ENCODE measurements at places on chromosomes 2 and 18.

DNA sequence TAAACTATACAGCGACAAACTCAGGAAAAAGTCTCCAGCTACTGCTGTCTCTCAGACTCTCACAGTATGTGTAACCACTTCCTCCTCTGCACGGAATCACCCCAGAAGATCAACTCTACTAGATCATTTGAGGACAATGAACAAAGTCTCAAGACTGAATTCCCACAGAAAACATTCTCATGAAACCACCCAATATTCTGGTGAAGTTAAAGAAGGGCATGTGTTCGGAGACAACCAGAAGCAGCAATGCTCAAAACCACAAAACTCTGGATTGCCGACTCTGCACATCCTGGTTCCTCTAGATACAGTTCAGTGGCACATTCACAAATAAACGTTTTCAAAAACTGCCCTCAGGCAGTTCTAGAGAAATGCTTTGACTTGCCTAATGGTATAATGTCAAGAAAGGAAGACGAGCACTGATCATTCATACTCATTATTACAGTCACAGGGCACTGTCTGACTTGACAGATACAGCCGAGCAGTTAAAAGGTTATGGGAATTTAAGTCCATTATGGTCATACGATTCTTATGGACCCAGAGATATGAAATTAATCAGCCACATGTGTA lies 91.9 kb upstream of the STK17B start:
- no peak for DNase-seq

GRCh38 chr2:240348522-240348921 lies 86.9 kb upstream of the GPC1 start:
- no peak for DNase-seq

DNA sequence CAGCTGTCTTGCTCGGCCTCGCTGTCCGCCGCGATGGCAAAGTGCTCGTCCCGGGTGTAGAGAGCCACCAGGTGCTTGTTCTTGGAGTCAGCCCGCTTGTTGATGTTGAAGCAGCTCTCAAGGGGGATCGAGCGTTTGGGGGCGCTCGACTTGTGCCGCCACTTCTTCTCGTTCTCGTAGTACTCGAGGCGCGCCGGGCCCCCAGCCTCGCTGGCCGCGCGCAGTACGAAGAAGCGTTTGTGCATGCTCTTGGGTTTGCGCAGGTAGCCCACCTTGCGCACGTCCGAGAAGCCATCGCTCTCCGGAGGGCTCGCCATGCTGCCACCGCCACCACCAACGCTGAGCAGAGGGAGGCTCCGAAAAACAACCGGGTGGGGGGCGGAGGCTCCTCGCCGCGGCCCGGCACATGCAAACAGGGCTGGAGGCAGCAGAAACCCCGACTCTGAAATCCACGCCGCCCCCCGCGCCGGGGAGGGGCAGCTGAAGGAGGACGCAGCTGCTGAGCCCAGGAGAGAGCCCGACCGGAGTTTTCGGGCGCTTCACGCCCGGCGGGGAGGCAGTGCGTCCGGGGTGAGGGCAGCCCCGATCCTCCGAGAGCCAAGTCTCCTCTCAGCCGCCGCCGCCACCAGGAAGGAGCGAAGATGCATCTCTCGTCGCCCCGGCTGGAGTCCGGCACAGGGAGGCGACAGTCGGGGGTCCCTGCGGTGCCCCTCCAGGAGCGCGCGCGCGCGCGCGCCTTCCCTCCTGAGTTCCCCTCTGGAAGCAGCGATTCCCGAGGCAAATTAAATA lies 1.0 kb downstream of the IRS1 start:
- DNase-seq, result no peak

DNA sequence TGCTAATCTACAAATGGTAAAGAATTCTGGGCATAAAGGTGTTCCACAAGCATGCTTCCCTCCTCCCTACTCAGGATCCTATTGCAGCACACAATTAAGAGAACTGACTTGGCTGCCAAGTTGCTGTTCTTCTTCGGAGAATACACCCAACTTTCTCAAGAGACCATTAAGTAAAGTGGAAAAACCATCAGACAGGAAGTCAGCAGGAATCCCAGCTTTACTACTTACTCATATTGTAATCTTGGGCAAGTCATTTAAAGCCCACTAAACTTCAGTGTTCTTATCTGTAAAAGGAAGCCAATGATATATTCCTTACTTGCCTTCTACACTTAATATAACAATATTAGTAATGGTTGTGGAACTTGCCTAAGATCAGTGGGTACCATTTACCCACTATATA lies 37.8 kb downstream of the PSTPIP2 start:
- DNase-seq, result no peak

DNA sequence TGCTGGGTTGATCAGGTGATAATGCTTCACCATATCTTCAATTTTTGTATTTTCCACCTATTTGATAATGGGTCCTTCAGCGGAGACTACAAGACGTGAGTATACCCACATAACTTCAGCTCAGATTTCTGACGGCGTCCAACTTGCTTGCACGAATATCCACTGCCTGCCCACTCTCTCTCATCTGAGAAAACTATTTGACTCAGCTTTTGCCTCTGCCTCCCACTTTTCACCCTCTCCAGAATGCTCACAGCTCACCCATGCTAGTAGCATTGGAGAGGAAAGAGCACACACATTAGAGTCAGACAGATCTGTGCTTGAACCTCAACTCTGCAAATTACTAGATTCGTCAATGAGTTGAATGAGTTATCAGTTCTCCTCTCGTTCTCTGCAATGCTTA lies 166.8 kb downstream of the BCL2 start:
- no peak for DNase-seq

GRCh38 chr2:228876276-228876675 lies 394.8 kb downstream of the PID1 start:
- DNase-seq, result no peak

DNA sequence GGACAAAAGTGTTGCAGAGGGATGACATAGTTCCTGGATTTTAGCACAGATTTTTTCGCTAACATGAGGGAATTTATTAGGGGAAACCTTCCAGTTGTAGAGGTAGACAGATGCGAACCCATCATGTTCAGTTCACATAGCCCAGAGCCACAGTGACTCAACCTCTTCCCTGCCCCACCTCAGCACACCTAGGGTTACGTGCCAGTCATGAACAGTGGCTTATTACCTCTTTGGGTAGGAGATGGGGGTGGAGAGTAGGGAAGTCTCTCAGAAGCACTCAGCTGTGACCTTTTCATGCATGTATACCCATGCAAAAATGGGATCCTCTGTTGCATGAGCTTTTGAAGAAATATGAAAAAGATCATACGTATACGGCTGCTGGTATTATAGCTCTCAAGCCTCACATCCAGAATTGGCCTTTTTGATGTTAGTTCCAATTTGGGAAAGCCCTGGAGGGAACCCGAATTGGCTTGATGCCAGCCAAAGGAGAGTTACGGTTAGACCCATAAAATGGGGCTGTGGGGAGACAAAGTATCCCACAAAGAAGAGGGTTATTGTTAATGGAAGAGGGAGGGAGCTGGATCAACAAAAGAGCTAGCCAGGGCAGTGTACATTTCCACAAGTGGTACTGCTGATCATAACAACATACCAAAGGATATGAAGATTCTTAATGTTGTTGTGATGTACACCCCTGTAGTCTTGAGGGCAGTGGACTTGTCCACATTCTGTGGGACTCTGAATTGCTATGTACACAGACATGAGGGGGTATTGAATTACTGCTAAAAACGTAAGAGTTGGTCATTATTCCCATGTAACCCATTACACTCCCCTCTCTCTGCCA lies 4.9 kb downstream of the TANC1 start:
- DNase-seq, result no peak

- no peak for DNase-seq
Observed at GRCh38 chr2:85173909-85174308, 40.7 kb downstream of the TCF7L1 start.

- no peak for DNase-seq
Observed at GRCh38 chr18:42675810-42676209, 439.7 kb downstream of the RIT2 start.

DNA sequence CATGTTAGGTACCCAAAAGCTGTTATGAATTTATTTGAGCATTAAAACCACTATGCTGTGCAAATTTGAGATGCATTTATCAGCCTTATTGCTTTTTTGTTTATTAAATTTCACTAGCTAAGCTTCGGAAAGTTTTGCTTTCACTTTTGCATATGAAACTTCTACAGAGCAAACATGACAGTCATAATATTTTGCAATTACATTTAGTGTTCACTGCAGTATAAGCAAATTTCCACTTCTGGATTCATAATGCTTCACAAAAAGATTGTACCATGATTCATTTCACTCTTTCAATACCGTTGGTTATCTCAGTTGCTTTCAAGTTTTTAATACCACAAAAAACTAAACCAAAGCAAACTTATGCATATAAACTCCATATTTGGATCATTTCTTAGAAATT lies 228.7 kb upstream of the SLC8A1 start:
- no peak for DNase-seq

GRCh38 chr2:100350661-100351185 lies 28.4 kb upstream of the LONRF2 start:
- DNase-seq, result no peak

DNA sequence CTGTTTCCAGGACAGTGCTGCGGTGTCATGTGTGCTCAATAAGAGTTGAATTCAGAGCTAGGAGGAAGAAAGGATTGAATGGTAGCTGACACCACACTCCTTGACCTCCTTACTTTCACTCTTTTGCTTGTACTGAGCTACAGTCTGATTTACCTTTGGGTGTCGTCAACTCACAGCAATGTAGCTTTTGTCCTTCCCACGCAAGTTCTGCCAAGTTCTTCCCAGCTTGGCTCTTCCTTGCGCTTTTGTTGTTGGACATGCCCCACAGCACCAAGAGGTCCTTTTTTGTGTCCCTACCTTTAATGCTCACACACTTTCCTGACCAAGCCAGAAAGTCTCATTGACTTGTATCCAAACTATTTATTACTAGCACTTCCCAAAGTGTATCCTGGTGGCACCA lies 38.3 kb upstream of the ITGB6 start:
- DNase-seq, result no peak

DNA sequence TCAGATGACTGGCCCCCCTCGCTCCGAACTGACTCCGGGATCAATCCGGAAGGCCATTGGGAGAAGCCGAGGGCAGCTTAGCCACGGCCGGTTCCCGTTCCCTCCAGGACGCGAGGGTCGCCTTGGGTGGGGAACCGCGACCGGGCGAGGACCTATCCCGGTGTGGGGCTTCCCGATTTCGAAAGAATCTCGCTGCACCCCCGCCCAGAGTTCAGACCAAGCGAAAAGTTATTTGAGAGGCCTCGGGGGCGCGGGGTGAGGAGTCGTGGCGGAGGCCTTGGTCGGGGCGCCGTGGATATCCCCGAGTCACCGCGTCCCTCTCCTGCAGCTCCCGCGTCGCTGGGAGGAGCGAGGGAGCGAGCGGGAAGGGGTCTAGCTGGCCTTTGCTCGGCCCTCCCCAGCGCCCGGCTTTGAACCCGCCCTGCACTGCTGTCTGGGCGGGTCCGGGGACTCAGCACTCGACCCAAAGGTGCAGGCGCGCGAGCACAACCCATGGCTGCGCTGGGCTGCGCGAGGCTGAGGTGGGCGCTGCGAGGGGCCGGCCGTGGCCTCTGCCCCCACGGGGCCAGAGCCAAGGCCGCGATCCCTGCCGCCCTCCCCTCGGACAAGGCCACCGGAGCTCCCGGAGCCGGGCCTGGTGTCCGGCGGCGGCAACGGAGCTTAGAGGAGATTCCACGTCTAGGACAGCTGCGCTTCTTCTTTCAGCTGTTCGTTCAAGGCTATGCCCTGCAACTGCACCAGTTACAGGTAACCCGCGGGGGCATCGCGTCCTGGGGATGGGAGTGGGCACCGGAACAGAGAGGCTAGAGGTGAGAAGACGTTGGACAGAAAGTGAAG lies at the start of gene CYP27A1:
Gene CYP27A1, plus strand, starts transcription at position 457 of the 837 bp plus-strand sequence. Its CDS starts 36 bp downstream, at position 493.
- no peak for DNase-seq

DNA sequence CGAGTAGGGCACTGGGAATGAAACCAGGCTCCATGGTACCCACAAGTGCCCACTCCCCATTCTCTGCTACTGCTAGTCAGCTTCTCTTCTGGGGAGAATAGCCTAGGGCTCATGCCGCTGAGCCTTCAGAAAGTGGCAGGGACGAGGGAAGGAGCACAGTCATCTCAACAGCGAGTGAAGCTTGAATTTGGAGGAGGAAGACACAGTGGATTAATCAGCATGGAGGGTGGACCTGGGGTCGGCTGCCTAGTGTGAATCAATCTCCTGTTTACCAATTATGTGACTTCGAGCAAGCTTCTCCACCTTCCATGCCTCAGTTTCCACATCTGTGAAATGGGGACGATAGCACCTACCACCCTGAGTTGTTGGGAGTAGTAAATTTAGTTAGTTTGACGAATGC lies 157.0 kb downstream of the SEPTIN10 start:
- DNase-seq, result no peak

GRCh38 chr2:70946832-70947442 lies 11.2 kb downstream of the ATP6V1B1 start:
- DNase-seq, result peak; percentile 33

GRCh38 chr2:151973013-151973900 lies 125.6 kb downstream of the CACNB4 start:
- no peak for DNase-seq

- DNase-seq, result no peak
Observed at GRCh38 chr2:164920430-164920829, 34.9 kb downstream of the SLC38A11 start.

- DNase-seq, result peak; percentile 36
Observed at GRCh38 chr2:219308142-219309101, 779 bp downstream of the PTPRN start.

- DNase-seq, result no peak
Observed at GRCh38 chr18:7946734-7947377, 379.7 kb downstream of the PTPRM start.

DNA sequence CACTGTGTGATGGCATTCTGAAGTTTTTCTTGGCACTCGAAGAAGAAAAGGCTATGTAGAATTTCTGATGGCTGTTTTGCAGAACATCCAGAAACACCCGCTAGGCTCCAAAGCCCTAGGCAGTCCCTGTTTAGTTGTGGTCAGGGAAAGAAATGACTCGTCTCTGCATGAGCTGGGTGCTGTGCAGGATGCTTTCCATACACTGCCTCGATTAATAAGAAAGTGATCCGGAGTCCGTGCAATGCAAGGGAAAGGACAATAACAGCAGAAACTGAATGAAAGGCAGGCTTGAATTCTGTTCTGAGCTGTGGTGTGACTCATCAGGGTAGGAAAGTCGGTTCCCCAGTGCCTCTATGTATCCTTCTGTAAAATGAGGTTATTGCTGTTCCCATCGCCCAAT lies 18.7 kb downstream of the MAPRE3 start:
- no peak for DNase-seq

- DNase-seq, result no peak
Observed at GRCh38 chr2:204061241-204061640, 124.7 kb downstream of the ICOS start.

- DNase-seq, result no peak
Observed at GRCh38 chr18:70025580-70025979, 77.9 kb upstream of the CD226 start.

GRCh38 chr2:121355488-121355887 lies 70.5 kb upstream of the TFCP2L1 start:
- DNase-seq, result no peak

- no peak for DNase-seq
Observed at GRCh38 chr2:23528171-23528570, 143.2 kb downstream of the KLHL29 start.

DNA sequence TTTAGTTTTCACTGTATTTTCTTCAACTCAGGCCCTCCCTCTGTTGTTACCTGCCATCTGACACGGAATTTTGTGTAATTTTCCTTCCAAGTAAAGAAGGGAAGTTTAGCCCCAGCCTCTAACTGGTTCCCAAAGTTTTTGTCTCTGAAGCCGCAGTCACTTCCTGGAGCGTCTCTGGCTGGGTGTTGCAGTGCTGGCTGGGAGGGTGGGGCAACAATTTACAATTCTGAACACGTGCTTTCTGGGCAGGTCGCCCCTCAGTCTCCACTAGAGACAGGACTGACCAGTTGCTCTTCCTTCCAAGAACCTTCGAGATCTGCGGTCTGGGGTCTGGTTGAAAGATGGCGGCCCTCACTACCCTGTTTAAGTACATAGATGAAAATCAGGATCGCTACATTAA lies 3.5 kb downstream of the CNDP2 start:
- no peak for DNase-seq

- DNase-seq, result no peak
Observed at GRCh38 chr2:80437959-80438358, 133.4 kb upstream of the LRRTM1 start.

Data from stimulated activated CD4-positive, alpha-beta T cell treated with anti-CD3 and anti-CD28 coated beads, Interleukin-1b, Interleukin-23, amount 100 ng/mL, for 24 hours (primary cell).